ENCODE measurements at places on chromosomes 4 and X. TPM values are rescaled to one million over a fixed set of nuclear protein-coding genes. Genes with fewer than 3 reads are reported as not detected.
A peak's percentile ranks its signal among the peaks of the same experiment; 100 is the strongest.

DNA sequence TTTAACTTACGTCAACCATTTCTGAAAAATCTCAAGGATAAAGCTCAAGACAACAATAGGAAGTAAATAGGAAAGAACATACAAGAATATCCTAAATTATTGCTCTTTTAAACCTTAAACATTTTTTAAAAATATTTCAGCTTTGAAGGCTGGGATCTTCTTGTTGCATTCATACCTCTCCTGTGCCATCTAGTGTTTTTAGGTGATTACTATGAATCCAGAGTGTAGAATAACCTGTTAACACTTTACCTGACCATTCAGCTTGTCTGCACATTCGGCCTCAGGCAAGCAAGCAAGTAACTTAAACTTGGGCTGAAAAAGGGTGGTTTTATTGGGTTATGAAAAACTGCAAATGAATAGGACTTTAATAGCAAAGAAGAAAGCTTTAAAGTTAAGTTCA, 507.8 kb upstream of the INTU start:
- DNase-seq, result no peak

DNA sequence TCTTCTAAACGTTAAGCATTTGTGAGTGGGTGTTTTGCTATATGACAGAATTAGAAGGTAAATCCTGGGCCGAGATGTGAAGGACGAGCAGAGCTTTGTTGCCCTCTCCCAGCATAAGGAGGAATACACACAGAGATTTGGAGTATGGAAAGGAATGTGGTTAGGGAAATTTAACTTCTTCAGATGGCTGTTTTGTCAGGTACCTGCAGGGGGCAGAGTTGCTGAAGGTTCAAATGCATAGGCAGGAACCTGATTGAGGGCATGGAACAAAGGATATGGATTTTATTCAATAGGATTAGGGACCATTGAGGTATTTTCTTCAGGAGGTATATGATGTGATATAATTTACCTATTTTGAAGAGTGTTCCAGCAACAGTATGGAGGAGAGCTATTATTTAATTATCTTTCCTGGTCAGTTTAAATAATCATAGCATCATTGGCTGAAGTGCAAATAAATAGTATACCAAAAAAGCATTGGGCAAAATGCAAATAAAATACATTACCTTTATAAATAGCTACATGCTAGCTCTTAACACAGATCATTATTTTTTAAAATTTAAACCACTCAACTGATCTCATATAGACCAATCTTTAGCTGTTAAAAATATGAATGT, 143.6 kb downstream of the SLIT2 start:
- DNase-seq, result no peak

DNA sequence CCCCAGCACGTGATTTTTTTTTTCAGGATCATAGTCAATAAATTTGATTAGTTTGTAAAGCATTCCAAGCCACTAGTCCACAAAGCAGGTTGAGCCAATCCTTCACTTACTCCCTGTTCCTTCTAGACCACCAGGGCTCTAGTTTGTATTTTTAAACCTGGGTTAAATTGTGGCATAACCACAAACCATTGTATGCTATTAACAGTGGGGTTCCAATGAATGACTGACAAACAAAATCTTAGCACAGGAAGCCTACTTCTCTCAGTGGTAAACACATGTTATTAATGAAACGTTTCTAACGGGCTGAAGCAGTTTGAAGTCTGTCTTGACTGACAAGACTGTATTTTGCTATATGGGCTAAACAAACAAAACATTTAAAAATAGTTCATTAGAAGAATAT, 48.6 kb upstream of the GYPA start:
- no peak for DNase-seq

DNA sequence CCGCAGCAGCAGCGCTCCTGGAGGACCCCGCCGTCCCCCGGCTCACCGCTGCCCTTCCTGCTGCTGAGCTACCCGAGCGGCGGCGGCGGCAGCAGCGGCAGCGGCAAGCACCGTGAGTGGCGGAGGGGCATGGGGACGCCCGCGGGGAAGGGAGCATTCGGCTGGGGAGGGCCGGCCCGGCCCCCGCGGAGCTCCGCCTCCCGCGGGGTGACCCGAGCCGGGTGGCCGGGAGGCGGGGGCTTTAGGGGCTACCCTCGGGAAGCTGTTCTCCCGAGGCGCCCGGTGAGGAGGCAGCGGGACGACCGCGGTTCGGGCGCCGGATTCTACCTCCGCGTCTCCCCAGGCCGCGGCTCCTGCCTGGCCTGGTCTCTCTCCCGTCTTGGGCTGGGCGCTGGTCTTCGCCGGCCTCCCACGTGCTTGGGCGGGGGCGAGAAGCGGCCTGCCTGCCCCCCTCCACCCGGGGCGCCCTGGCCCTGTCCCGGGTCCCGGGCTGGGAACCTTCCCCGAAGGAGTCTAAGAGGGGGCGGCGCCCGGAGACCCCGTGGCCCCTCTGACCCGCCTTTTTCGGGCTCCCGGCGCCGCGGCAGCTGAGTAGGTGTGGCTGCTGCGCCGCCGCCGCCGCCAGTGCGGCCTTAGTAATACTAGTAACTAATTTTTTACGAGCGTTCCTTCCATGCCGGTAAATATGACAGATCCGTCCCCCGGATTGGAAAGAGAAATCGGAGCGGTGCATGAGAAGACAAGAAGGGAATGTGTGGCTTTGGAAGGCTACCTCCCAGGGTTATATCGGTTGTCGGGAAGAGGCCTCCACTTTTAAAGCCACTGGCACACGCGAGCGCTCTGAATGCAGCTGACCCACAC, 16.4 kb upstream of the RUFY3 start:
- DNase-seq, result peak; percentile 91

GRCh38 chrX:19869193-19869592, 18.2 kb downstream of the SH3KBP1 start:
- no peak for DNase-seq

GRCh38 chrX:11103006-11103405, 8.1 kb upstream of the HCCS start:
- no peak for DNase-seq

DNA sequence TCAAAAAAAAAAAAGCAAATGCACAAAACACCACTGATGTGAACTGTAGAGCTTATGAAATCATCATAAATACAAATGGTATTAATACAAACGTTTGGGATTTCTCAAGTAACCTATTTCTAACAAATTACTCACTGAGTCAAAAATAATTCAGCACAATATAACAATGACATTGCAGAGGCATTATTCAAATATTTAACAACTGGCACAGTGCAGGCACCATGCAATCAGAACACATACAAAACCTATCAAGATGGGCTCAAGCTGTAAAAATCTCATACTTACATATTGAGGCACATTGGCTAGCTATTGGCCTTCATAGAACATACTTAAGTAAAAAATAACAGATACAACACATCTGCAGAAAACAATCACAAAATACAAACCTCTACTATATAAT, 81.1 kb downstream of the LRBA start:
- no peak for DNase-seq

- no peak for DNase-seq
Observed at GRCh38 chr4:93183576-93183975, 645.0 kb upstream of the ATOH1 start.

DNA sequence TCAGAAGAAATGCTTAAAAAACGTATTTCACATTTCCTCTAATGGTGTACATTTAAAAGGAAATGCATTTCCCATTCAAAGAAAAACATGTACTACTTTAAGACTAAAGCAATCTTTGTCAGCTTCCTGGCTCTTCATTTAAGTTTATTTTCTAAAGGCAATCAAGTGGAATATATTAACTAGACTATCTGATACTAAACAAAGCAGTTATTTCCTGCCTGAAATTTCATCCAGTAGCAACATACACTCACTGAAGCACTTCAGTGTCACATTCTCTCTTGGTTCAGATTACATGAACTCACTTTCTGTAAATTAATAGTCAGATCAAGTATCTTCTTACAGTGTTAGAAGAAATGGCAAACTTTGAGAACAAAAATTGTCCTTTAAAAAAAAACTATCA, 42.5 kb downstream of the LRBA start:
- DNase-seq, result no peak

DNA sequence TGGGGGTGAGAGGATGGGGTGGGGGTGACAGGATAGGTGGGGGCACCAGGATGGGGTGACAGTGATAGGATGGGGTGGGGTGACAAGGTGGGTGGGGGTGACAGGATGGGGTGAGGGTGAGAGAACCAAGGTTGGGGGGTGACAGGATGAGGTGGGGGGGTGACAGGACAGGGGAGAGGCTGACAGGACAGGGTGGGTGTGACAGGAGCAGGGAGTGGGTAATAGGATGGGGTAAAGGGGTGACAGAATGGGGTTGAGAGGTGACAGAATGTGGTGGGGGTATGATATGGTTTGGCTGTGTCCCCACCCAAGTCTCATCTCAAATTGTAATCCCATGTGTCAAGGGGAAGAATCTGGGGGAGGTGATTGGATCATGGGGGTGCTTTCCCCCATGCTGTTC, 26.0 kb downstream of the RNF212 start:
- DNase-seq, result no peak

- no peak for DNase-seq
Observed at GRCh38 chr4:99437723-99438404, 2.7 kb upstream of the ADH7 start.

The RASGEF1B gene
- total RNA-seq, result 7.5 TPM

The POLN gene
- 3.5 TPM for total RNA-seq

The PF4V1 gene
- not detected for total RNA-seq

The OPHN1 gene
- total RNA-seq, result 7.5 TPM

The FABP2 gene
- total RNA-seq, result not detected

Data from posterior vena cava (tissue), 2 donors.